NCI-H1092 (cell line): ENCODE measurements at places on chromosomes 5 and 9.

DNA sequence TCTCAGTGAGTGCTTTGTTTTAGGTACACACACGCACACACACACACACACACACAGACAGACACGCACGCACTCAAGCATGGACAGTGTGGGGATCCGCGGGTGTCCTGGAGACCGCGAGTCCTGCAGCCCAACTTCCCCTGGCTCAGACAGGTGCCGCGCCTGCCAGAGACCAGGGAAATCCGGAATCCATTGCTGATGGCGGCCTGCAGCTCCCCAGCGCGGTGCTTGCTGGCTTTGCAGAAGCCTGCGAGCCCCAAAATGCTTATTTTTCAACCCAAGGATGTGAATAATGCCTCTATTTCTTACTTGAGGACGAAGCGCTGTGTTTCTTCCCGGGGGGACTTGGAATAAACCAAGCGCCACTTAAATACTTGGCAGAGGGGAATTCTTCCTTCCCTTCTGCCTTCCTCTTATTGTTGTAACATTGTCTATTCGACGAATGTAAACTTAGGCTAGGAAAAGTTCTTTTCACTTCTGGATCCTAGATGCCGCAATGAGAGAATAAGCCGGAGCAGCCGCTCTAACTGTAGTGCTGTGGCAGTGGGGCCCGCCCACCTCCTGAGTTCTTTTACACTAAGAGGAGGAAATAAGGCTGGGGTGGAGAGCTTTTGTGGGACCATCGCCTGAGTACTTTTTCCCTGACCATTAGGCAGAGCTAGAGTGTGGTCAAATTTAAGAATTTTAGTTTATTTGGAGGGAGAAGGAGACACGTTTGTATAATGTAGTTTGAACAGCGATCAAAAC is 802 bp downstream of the ITGA2 start:
- DNase-seq = no peak

DNA sequence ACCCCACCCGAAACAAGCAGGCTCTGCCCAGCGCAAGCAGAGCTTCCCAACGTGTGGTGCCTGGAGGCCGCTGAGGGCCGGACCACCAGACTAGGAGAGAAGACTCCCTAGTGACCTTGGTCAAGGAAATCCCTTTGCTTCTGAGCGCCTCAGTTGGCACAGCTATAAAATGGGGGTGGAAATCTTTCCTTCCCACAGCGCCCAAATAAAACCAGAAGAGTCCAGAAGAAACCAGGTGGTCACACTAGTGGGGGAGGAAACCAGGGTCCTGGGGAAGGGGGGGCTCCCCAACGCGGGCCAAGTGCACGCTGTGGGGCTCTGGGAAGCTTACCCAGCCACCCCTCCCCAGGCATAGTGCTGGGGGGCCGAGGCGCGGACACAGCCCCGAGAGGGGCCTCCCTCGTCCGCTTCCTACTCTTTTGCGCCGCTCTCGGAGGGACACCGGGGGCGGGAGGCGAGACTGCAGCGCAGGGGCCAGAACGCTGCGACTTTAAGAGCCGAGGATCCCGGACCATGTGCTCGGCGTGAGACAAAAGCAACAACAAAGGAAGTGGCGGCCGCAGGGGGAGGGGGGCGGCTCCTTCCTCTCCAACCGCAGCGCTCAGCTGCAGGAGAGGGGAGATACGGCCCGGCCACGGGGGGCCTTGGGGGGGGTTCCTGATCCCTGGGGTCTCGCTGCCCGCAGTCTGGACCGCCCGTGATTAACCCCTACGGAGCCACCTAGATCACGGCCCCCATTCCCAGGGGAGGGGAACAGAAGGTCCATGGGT is 885 bp downstream of the RNF44 start:
- DNase-seq = peak; percentile 52

- DNase-seq = no peak
Observed at GRCh38 chr9:131484560-131485185, 18.0 kb upstream of the POMT1 start.

DNA sequence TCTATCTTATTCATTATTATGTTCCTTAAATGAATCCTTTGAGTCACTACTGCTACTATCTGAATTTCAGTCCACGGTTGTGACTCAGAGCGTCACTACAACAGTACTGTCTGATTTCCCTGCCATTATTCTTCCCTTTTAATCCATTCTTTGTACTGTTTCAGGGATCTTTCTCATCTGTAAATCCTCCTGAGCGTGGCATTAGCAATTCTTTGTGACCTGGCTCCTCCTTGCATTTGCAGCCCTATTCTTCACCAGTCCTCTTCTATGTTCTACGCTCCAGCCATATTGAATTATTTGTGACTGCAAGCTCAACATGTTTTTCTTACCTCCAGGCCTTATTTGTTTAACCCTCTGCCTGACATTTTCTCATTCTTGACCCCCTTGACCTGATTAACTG is 5.9 kb downstream of the PRPF4 start:
- DNase-seq = no peak

GRCh38 chr9:5186416-5187169 is 1.2 kb upstream of the INSL6 start:
- peak; percentile 41 for DNase-seq

- DNase-seq = no peak
Observed at GRCh38 chr9:33860200-33860871, 43.4 kb downstream of the UBE2R2 start.
